ENCODE measurements at places on chromosomes 2 and 18.

- DNase-seq: no peak
Measured at GRCh38 chr2:165989851-165990250, 36.3 kb upstream of the TTC21B start.

GRCh38 chr2:7719876-7720275 is 802.7 kb downstream of the RNF144A start:
- DNase-seq: no peak

DNA sequence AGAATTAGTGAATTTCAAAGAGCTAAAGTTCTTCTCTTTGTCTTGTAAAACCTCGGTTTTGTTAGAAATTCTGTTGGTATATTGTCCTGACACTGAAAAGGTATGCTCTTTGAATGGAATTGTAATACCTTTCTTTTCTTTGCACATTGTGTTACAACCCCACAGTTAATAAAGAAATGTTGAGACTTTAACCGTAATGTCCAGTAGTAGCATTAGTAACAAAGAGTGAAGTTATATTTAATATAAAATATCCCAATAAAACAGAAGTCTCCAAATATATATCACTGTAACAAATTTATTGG is 69.8 kb downstream of the EHBP1 start:
- no peak for DNase-seq

DNA sequence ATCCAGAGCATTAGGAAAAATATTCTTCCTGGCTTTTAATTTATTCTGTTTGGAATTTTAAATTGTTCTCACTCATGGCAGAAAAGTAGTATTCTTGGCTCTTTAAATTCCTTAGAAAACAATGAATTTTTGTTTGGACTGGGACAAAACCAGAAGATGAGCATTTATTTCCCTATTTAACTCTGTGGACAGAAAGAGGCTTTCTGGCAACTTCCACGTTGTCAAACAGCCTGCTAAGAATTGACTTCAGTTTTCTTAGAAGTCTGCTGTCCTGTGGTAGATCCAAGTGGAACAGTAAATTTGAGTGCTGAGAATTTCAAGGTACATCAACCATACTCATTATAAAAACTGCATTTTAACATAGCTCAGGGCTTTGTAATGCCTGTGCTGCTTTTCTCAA is 83.8 kb downstream of the MGAT5 start:
- DNase-seq: no peak

DNA sequence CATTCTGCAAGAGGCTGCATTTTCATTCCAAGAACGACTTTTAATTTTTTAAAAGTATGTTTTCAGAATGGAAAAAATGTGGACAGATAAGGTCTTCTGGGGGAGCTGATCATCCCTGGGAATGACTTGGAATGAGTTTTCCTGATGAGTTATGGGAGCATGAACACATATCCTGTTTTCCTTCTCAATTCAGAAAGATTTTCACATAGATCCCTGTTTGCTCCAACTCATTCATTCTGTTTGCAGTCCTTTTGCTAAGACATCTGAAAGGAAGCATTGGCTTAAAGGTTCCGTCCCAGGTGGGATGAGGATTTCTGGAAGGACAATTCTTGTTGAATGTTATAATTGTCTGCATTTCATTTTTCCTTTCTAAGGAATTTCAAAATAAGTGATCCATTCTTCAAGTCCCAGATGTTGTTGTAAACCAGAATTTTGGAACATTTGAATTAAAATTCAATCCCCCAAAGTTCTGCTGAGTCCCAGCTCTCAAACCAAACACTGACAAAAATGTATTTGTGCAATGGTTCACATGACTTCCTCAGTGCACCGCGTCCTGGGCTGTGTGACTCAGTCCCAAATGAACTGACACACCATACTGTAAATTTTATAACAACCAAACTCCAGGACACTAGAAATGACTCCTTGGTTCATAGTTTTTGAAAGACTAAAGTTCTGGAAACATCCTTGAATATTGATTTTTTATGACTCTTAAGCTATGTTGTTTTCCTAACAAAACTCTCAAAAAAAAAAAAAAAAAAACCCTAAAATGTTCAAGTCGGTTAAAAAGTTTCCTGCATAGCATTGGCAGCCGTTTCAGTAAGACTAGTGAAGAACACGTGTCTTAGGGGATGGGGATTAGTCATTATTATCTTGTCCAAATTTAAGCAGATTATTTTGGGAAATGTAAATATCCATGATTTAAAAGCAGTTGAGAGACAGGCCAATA is 281.8 kb upstream of the TCF4 start:
- no peak for DNase-seq

GRCh38 chr2:148124271-148124670 is 103.4 kb downstream of the MBD5 start:
- no peak for DNase-seq

- no peak for DNase-seq
Measured at GRCh38 chr18:2526329-2526728, 45.0 kb downstream of the METTL4 start.

DNA sequence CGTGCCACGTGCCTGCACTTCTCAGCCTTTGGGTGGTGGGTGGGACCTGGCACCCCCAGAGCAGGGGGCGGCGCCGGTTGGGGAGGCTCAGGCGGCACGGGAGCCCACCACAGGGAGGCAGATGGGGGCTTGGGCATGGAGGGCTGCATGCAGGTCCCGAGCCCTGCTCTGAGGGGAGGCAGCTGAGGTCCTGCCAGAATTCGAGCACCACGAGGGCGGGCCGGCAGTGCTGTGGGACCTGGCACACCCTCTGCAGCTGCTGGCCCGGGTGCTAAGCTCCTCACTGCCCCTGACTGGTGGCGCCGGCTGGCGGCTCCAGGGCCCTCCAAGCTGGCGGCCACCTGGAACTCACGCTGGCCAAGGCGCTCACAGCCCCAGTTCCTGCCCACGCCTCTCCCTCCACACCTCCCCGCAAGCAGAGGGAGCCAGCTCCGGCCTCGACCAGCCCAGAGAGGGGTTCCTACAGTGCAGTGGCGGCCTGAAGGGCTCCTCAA is 1176.8 kb upstream of the GYPC start:
- no peak for DNase-seq

GRCh38 chr2:11757101-11757500 is 10.7 kb downstream of the LPIN1 start:
- no peak for DNase-seq

DNA sequence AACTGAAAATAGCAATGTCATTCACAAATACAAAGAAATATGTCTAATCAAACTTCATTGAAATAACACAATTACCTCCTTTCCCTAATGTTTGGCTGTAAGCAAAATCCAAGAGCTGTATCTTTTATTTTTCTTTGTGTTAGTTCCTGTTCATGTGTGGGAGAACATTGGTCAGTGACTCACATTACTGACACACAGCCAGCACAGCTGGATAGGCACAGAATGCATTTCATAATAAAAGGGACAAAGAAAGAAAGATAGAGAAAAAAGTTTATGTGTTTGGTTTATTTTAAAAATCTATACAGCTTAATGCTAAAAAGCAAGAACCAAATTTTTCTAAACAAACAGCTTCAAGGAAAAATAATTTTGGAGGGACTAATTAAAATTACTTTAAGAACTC is 185.6 kb upstream of the COL3A1 start:
- no peak for DNase-seq

DNA sequence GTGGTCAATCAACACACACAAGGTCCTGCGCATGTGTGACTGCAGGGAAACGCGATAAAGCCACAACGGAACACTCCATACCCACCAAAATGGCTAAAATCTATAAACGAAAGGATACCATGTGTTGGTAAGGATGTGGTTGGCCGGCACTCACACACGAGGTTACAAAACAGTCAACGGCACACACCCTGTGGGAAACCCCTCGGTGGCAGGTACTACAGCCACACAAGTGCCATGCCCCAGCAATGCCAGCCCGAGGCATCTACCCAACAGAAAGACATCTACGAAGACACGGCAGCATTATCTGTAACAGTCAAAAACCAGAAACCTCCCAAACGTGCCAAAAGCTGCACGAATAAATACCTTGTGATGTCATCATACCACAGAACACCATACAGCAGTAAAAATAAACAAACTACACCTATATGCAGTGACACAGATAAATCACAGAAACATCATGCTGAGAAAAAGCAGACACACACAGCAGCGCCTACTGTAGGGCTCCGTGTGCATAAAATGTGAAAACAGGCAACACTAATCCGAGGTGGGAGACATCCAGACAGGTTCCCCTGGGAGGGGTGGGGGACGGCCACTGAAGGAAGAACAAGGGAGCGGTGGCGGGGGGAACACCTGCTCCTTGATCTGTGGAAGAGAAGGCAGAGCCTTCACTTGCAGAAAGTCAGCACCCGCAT is 36.7 kb downstream of the HDAC4 start:
- peak; percentile 68 for DNase-seq

DNA sequence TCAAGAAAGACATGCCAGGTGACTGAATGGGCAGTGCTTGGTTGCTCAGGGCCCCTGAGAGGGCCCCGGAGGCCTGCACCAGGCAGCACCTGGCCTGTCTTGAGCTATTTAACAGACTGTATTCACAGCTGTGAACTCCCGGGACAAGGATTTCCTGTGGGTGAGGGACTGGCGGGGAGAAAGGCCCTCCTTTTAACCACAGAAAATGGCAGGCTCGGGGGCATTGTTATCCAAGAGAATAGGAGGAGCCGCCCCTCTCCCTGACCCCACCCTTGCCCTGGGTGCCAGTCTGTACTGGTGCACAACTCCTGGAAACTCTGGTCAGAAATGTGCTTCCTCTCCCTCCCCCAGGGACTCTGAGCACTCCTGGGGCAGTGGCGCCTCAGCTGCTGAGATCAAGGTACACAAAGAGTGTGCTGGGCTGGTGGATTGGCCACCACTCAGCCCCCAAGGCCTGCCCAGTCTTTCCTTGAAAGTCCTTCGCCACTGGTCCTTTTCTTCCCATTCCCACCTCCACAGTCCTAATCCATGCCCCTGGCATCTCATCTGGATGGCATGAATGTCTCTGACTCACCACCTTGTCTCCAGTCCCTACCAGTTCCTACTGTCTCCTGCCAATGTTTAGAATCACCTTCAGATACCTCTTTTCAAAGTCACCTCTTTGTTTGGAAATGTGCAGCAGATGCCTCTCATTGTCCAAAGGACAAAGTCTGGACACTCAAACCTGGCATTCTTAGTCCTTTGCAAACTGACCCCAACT is 19.6 kb upstream of the EPAS1 start:
- DNase-seq: peak; percentile 82

DNA sequence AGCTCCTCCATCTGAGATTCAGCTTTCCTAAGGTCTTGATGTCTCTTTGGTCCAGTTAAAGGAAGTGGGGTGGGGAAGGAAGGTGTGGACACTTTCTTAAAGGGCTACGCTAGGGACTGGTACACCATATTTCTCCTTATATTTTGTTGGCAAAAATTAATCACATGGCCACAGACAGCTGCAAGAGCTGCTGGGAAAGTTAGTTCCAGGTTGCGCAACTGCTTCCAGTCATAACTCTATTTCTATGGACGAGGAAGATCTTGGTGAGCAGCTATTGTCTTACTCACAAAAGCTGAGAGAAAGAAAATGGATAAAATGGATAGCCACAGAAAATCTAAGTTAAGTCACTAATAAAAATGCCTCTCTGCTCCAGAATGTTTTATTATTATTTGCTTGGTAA is 60.7 kb upstream of the PPM1B start:
- DNase-seq: no peak

DNA sequence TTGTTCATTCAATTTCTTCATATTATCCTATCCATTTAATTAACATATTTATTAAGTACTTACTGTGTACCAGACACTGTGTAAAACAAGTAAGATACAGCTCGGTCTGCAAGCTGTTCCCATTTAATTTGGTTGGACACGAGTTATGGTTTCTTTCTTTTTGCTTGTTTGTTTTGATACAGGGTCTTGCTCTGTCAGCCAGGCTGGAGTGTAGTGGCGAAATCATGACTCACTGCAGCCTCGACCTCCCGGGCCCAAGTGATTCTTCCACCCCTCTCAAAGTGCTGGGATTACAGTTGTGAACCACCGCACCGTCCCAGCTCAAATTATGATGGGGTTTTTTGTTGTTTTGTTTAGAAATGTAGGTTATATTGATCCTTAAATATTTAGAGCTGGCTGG is 9.0 kb downstream of the CYBRD1 start:
- no peak for DNase-seq

GRCh38 chr2:129754831-129755230 is 224.6 kb upstream of the RAB6C start:
- peak; percentile 63 for DNase-seq

GRCh38 chr18:57088883-57089282 is 58.0 kb upstream of the BOD1L2 start:
- DNase-seq: no peak

DNA sequence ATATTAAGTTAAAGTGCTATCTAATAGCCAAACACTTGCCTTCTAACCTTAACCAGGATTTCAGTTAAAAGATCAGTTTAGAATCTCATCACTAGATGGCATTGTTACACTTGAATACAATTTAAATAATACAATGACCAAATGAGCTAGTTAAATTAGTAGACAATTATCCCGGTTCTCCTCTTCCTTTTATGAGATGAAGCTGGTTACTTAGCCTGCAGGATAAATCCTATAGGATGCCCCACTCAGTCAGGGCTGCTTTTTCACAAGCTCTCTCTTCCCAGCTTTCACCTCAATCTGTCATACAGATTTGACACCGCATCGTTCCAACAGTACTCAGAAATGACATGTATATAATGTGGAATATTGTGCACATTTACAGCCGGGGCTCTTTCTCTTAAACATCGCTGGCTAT is 678.8 kb downstream of the KCNJ3 start:
- DNase-seq: no peak

- DNase-seq: no peak
Measured at GRCh38 chr2:161273038-161273760, 35.0 kb upstream of the PSMD14 start.

- DNase-seq: no peak
Measured at GRCh38 chr2:31440764-31441163, 26.2 kb upstream of the XDH start.

- DNase-seq: no peak
Measured at GRCh38 chr2:68863996-68864395, 7.2 kb downstream of the BMP10 start.

GRCh38 chr2:181268174-181268867 is 188.9 kb upstream of the ITGA4 start:
- no peak for DNase-seq

DNA sequence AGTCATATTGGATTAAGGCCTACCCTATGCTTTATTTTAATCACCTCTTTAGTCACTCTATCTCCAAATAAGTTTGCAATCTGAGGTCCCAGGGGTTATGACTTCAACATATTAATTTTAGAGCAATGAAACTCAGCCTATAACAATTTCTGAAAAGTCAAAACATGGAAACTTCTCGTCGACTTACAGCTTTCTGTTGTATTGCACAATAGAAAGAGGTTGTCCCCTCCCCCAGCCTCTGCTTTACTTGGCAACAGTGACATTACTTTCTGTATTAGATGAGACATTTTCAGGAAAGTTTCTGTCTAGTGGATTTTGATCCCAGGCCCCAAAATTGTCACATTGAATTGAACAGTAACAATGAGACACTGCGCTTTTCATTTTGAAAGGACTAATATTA is 326.4 kb downstream of the THSD7B start:
- DNase-seq: no peak

DNA sequence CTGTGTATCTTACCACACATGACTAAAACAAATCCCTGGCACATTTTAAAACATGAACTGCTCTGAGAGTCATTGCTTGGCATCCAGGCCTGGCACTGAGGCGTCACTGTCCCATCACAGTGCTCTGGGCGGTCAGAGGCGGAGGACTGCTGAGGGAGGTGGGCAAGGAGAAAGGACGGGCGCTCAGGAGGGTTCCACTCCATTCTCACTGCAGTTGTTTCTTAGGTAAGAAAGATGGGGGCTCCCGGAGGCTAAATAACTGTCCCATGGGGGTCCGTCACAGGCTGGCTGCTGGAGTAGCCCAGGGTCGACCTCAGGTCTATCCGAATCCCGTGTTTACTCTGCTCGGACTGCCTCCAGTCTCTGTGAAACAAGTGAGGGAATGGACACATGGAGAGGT is 117.5 kb downstream of the FAM168B start:
- DNase-seq: no peak

- no peak for DNase-seq
Measured at GRCh38 chr18:43115076-43115921, at the start of gene RIT2. RIT2 (minus strand) TSS chr18:43115685.

Data from cardiac septum (tissue), 1 donor.